ENCODE measurements at places on chromosomes 3 and 15. TPM values are rescaled to one million over a fixed set of nuclear protein-coding genes. Genes with fewer than 3 reads are reported as not detected.

The TF gene
- polyA plus RNA-seq = 7.9 TPM

The ROBO1 gene
- 130 TPM for polyA plus RNA-seq

The CLEC3B gene
- polyA plus RNA-seq = 11.9 TPM

The EXD1 gene
- polyA plus RNA-seq = 0.07 TPM
